Hematopoietic multipotent progenitor cell treated with erythropoietin and hydrocortisone succinate and interleukin-3 and kit ligand, for 15 days (in vitro differentiated cells): ENCODE measurements at places on chromosomes 4 and X.

DNA sequence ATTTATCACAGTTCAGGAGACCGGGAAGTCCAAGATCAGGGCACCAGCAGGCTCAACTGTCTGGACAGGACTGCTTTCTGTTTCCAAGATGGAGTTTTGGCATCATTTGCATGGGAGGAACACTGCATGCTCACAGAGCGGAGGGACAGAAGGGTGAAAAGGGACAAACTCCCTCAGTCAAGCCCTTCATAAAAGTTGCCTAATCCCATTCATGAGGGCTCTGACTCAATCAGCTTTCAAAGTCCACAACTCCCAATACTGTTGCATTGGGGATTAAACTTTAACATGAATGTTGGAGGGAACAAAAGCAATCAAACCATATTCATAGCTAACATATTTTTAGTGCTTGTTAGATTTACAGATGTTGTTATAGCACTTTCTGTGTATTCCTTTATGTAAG lies 158.9 kb upstream of the MAD2L1 start:
- no peak for DNase-seq

DNA sequence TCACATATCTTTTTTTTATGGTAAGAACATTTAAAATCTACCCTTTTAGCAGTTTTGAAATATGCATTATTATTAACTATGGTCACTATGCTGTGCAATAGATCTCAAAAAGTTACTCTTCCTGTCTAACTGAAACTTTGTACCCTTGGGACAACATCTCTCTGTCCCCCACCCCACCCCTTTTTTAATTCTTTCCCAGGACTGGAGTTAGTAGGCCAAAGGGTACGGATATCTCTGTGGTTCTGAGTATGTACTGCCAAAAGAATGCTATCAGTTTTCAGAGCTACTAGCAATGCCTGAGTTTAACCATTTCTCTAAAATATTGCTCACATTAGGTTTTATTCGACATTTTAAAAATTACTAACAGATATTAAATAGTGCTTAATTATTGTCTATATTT lies 4.7 kb upstream of the FAM241A start:
- DNase-seq, result no peak

GRCh38 chr4:76990288-76991080 lies 40.9 kb downstream of the SEPTIN11 start:
- no peak for DNase-seq

DNA sequence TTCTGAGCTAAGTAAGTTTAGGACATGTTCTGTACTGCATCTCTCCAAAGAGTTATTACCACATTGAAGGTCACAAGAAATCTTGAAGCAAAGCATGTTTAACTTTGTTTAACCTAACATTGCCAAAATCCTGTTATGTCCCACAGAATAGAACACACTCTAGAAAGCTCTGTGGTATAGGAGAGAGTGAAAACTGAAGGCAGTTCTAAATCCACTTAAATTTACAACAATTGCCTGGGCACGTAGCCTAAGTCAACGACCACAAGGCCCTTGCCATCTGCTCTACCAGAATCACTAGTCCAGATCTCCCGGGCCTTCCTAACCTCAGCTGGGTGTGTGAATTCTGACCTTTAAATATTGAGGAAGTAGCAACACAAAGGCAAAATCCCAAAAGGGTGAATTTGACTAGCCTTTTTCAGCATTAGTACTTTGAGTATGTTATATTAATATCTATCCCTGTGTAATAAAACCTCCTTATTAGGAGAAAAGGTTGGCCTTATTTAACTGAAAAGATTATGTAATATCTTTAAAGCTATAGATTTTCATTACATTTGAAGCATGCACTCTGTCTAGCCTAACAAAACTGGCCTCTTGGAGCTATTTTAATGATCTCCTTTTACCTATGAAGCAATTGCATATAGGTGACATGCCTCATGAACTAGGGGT lies 4.5 kb upstream of the MAML3 start:
- no peak for DNase-seq

DNA sequence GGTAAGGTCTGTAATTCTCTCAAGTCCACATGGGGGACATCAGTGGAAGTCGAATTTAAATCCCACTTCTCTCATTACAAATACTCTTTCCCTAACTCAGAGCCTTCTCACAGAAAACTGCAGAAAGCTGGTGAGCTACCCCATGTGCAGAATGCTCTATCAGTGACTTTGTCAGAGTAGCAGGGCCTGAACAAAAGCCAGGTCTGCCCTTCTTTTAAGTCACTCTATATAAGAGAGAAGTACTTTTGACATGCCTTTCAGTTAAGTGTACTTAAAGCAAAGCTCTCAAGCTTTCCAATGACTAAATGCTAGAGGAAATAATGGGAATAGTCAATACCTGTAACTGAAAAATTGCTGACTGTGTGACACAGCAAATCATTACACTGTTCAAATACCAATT lies 323.1 kb downstream of the KCNIP4 start:
- DNase-seq, result no peak

- DNase-seq, result peak; percentile 43
These were observed 58.5 kb downstream of the ASMT start for GRCh38 chrX:1673337-1673736.

- DNase-seq, result no peak
These were observed 24.2 kb downstream of the CPE start for GRCh38 chr4:165403048-165403447.
